Dermis blood vessel endothelial cell (primary cell): ENCODE measurements at places on chromosomes 16 and 17. TPM values are rescaled to one million over a fixed set of nuclear protein-coding genes. Genes with fewer than 3 reads are reported as not detected.

EXOC3L1 gene
- total RNA-seq, result 45.8 and 50.7 TPM in 2 replicates

PRMT7 gene
- total RNA-seq, result 50.0 and 54.4 TPM in 2 replicates

TM4SF5 gene
- total RNA-seq, result not detected in 2 replicates

TBC1D3D gene
- total RNA-seq, result 0.65 TPM in 1 of 2 replicates, not detected in the other

ZNF23 gene
- 5.1 and 5.6 TPM in 2 replicates for total RNA-seq

ABCA3 gene
- total RNA-seq, result 29.1 and 66.9 TPM in 2 replicates

RMI2 gene
- total RNA-seq, result 5.1 and 8.1 TPM in 2 replicates

MFAP4 gene
- not detected in 2 replicates for total RNA-seq

TPPP3 gene
- 0.19 TPM in 1 of 2 replicates, not detected in the other for total RNA-seq

OR4D1 gene
- not detected in 2 replicates for total RNA-seq

LRRC37A2 gene
- total RNA-seq, result 3.0 and 5.1 TPM in 2 replicates

KRT24 gene
- total RNA-seq, result not detected in 2 replicates

SLC16A13 gene
- 1.7 and 2.2 TPM in 2 replicates for total RNA-seq

SEC14L5 gene
- total RNA-seq, result 0.14 TPM in 1 of 2 replicates, not detected in the other

MSI2 gene
- 16.8 and 17.2 TPM in 2 replicates for total RNA-seq

SGCA gene
- total RNA-seq, result not detected in 2 replicates

CACNG3 gene
- total RNA-seq, result not detected in 2 replicates

CLEC18B gene
- not detected in 2 replicates for total RNA-seq

SEPHS2 gene
- total RNA-seq, result 16.0 and 17.1 TPM in 2 replicates

RNF227 gene
- total RNA-seq, result 1.6 and 3.1 TPM in 2 replicates

ASB16 gene
- 0.17 TPM in 1 of 2 replicates, not detected in the other for total RNA-seq

SLC47A1 gene
- total RNA-seq, result 0.51 and 0.85 TPM in 2 replicates

KRTAP3-2 gene
- not detected in 2 replicates for total RNA-seq

CD300E gene
- total RNA-seq, result not detected in 2 replicates

FN3K gene
- 7.0 and 8.5 TPM in 2 replicates for total RNA-seq

B3GNT9 gene
- total RNA-seq, result 3.5 and 5.3 TPM in 2 replicates

IGFALS gene
- total RNA-seq, result not detected in 2 replicates

NEURL4 gene
- total RNA-seq, result 17.3 and 23.3 TPM in 2 replicates

CCDC57 gene
- total RNA-seq, result 5.4 and 9.4 TPM in 2 replicates

ALDOC gene
- total RNA-seq, result 23.5 and 29.9 TPM in 2 replicates

PRR29 gene
- total RNA-seq, result 0.42 and 0.85 TPM in 2 replicates

ZFHX3 gene
- 5.6 and 9.1 TPM in 2 replicates for total RNA-seq

KRTAP9-8 gene
- total RNA-seq, result not detected in 2 replicates

VPS9D1 gene
- 5.8 and 7.3 TPM in 2 replicates for total RNA-seq

CTRB2 gene
- total RNA-seq, result not detected in 2 replicates

KRT28 gene
- total RNA-seq, result not detected in 2 replicates

SMARCD2 gene
- 78.8 and 97.8 TPM in 2 replicates for total RNA-seq

CUEDC1 gene
- total RNA-seq, result 6.5 and 6.8 TPM in 2 replicates

ICAM2 gene
- 443 and 748 TPM in 2 replicates for total RNA-seq

PHOSPHO1 gene
- 0.14 TPM in 1 of 2 replicates, not detected in the other for total RNA-seq

SLFN12 gene
- total RNA-seq, result 63.5 and 75.6 TPM in 2 replicates

ZNF205 gene
- 26.2 and 30.2 TPM in 2 replicates for total RNA-seq

ZNF778 gene
- 21.5 and 59.9 TPM in 2 replicates for total RNA-seq

SLC13A2 gene
- total RNA-seq, result not detected in 2 replicates

STARD3 gene
- 46.6 and 73.2 TPM in 2 replicates for total RNA-seq

AIPL1 gene
- total RNA-seq, result not detected in 2 replicates

PDIA2 gene
- total RNA-seq, result 0.34 TPM in 1 of 2 replicates, not detected in the other

FBXO31 gene
- total RNA-seq, result 24.4 and 36.1 TPM in 2 replicates

ZNF213 gene
- total RNA-seq, result 6.6 and 14.6 TPM in 2 replicates

TMEM88 gene
- total RNA-seq, result 50.9 and 111 TPM in 2 replicates

SDR42E1 gene
- 8.7 and 10.5 TPM in 2 replicates for total RNA-seq
